Memory B cell (primary cell): ENCODE measurements at places on chromosomes 12 and 14.

DNA sequence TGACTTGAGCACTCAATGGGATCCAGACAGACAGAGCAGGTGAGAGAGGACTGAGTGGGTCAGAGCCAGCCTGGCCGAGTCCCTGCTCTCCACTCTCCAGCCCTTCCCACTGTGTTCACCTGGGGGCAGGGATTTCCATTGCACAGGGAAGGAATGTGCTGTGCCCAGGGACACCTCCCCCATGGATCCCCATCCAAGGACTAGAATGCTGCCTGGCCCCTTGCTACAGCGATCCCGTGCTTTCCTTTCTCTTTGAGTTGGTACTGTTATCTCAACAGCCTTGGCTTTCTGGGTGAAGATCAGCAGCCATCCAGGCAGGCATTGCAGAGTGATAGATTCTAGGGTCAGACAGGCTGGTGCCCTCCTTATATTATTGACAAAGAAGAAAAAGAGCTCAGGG, 60.3 kb upstream of the DLK1 start:
- DNase-seq, result no peak

GRCh38 chr14:72665259-72665658, 228.6 kb downstream of the DPF3 start:
- DNase-seq, result no peak

DNA sequence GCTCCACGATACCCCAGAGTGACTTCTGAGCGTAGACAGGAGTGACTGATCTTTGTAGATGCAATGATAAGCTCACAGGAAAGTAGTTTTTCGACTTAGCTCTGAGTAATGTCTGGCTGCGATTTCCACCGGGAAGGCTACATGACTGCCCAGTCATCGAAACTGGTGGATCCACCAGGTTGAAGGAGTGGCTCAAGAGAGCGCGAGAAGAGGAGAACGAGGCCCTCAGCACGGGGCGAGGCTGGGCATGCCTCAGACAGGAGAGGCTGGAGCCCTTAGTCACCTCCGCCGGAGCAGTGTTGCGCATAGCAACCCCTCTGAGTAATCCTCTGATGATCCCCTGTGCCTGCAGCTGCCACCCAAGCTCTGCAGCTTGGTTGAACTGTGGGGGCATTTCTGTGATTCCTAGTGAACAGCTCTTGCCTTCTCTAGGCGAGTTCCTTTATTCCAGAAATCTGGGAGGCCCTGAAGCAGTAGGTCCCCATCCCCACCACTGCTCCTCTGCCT, 25.6 kb downstream of the ELK3 start:
- DNase-seq, result no peak

- no peak for DNase-seq
These were observed 272.6 kb downstream of the DAD1 start for GRCh38 chr14:22316473-22316872.
